Motor neuron (in vitro differentiated cells): ENCODE measurements at places on chromosomes 1 and 21. TPM values are rescaled to one million over a fixed set of nuclear protein-coding genes. Genes with fewer than 3 reads are reported as not detected.

DNA sequence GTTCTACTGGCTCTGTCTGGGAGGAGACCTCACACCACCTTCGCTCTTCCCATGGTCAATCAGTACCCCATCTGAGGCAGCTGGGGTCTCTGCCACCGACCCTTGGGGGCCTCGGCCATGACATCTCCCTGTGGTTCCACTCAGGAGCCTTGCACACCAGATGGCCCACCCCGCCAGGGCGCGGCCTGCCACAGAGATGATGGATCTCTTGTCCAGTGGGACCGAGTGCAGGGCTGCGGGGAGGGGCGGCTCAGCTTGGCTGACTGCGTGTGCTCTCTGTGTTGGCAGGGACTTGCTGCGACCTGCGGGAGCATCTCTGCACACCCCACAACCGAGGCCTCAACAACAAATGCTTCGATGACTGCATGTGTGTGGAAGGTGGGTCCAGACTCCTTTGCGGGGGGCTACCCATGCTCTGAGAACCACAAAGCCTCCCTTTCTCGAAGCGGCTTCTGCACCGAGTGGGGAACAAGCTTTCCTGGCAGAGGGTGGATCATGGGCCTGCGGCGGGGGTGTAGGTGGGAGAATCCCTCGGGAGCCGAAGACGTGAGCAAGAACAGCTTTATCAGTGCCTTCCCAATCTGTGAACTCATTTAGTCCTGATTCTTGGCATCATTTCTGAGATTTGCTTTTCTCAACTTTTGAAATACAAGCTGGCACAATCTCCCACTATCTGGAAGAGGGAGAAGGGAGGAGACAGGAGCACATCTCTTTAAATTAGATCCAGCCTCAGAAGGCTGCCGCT is 20.9 kb upstream of the AGTRAP start:
- no peak for ATAC-seq

- no peak for ATAC-seq
Observed at GRCh38 chr1:232624546-232625281, 5.2 kb downstream of the SIPA1L2 start.

Gene TGFBR3
- total RNA-seq: 3.5 and 4.6 TPM in 2 replicates

Gene HRNR
- total RNA-seq: 0.07 and 0.37 TPM in 2 replicates

Gene PTAFR
- total RNA-seq: not detected in 2 replicates

- no peak for ATAC-seq
Observed at GRCh38 chr1:227685807-227686206, 49.3 kb downstream of the JMJD4 start.

- ATAC-seq: no peak
Observed at GRCh38 chr1:208449951-208450350, 205.8 kb upstream of the PLXNA2 start.

GRCh38 chr1:226034482-226034881 is 28.0 kb upstream of the H3-3A start:
- ATAC-seq: no peak

GRCh38 chr1:224430511-224431113 is 4.0 kb downstream of the WDR26 start:
- no peak for ATAC-seq

Gene SLC22A15
- total RNA-seq: 9.1 and 9.8 TPM in 2 replicates

Gene TRIM58
- 0.52 and 0.87 TPM in 2 replicates for total RNA-seq
